ENCODE measurements at places on chromosomes 16 and 17. TPM values are rescaled to one million over a fixed set of nuclear protein-coding genes. Genes with fewer than 3 reads are reported as not detected.

NLE1 gene
- 35.2 TPM for total RNA-seq

SLC16A13 gene
- 4.1 TPM for total RNA-seq

NSRP1 gene
- total RNA-seq, result 21.5 TPM

MPO gene
- not detected for total RNA-seq

CCL4L2 gene
- 1.4 TPM for total RNA-seq

NOG gene
- 2.4 TPM for total RNA-seq

RTN4RL1 gene
- 0.30 TPM for total RNA-seq

CCT6B gene
- total RNA-seq, result 1.5 TPM

RASL10B gene
- 1.1 TPM for total RNA-seq

KLHL10 gene
- total RNA-seq, result not detected

DLX3 gene
- not detected for total RNA-seq

TEX14 gene
- total RNA-seq, result 0.24 TPM

CPNE7 gene
- 6.4 TPM for total RNA-seq

SLX1B gene
- total RNA-seq, result 84.2 TPM

MBTD1 gene
- 7.0 TPM for total RNA-seq

All from activated naive CD4-positive, alpha-beta T cell treated with anti-CD3 and anti-CD28 coated beads for 36 hours (primary cell).